ENCODE measurements at places on chromosomes 2 and 18. TPM values are rescaled to one million over a fixed set of nuclear protein-coding genes. Genes with fewer than 3 reads are reported as not detected.

Gene CREB1
- total RNA-seq = 63.3 TPM

Gene CCDC102B
- 10.2 TPM for total RNA-seq

DNA sequence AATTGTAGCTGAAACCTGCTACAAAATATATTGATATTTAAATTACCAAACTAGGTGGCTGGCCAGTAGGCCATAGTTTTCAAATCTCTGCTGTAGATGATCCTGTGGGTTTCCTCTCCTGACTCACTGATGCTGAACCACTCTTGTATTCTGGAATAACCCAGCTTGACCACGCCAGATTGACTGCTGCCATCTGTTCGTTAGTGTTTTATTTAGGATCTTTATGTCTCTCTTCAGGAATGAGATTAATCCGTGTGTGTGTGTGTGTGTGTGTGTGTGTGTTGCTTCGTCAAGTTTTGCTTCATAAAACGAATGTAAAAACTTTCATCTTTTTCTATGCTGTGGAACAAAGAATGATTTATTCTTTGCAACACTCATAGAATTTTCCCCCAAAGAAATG lies 187.1 kb downstream of the DYSF start:
- DNase-seq = no peak

DNA sequence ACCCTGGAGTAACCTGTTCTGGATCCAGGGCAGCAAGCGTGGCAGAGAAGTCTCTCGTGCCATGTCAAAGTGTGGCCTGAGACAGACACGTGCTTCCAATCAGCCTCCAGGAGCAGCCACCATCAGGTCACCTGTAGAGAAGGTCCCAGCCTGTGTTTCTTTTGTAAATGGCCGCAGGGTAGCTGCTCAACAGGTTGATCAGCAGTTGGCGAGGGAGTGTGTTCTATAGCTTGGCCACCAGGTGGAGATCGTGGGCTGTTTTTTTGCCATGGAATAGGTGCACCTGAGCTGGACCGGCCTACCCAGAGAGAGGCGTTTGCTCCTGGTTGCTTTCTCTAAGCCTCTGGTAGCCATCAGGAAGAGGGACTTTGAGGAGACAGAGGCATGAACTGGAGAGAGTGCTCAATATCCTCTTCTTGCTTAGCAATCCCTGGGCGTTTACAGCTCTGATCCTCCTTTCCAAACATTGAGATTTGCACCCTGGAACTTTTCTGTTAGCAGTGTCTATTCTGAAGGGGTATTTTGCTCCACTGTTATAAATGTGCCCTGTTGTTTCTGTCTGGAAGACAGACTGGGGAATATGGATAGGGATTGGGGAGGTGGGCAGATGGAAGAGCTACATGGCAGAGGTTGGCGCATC lies 34.2 kb upstream of the EN1 start:
- no peak for DNase-seq

GRCh38 chr18:24413148-24413547 lies 13.3 kb upstream of the IMPACT start:
- DNase-seq = no peak
